ENCODE measurements at places on chromosomes 5 and 9.

DNA sequence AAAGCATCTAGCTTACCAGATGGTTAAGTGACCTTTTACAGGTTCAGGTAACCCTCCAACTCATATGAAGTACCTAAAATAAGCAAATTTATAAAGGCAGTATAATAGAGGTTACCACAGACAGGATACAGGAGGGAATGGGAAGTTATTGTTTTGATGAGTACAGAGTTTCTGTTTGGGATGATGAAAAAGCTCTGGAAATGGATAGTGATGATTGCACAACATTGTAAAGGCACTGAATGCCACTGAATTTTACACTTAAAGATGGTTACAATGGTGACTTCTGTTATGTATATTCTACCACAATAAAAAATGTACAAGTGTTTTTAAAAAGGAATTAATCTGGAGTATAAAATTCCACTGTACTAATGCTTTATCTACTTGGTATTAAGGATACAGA, 75.0 kb upstream of the NIPBL start:
- H3K27me3 ChIP-seq, result peaks cover 11% of the 10 kb centered on the region
- H3K36me3 ChIP-seq, result no peaks in the 10 kb centered on the region
- no peak overlapping the region for H3K4me3 ChIP-seq

GRCh38 chr5:66230551-66230950, 86.5 kb downstream of the SREK1 start:
- no peak overlapping the region for H3K27ac ChIP-seq
- no peak for DNase-seq
- H3K27me3 ChIP-seq, result no peaks in the 10 kb centered on the region
- H3K36me3 ChIP-seq, result no peaks in the 10 kb centered on the region

DNA sequence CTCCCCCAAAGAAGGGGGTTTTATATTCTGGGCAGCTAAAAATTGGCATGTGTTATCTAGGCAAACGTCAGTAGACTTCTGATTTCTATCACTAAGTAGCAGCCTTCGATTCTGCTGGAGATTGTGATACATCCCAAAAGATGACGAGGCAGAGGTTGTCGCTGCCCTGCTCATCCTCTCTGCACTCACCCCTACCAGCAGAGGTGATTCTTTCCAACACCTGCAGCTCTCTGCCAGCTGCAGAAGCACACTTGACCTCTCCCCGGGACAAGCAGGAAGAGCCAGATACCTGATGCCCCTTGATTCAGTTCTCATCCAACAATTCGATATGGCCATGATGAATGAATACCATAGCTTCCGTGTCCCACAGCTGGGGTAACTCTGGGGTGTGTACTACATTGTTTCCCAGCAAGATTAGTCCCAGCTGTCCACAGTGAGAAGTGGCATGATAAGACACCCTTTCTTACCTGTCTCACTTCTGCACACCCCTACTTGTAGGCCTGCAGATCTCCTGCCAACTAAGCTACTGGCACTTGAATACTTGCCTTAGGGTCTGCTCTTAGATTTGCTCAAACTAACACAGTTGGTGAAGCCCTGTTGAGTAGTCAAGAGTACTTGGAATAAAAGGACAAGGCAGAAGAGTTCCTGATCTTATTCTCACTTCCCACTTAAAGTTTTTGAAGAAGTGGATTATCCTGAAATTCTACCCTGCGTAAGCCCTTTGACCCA, 37.6 kb upstream of the SMAD5 start:
- no peaks in the 10 kb centered on the region for H3K4me1 ChIP-seq
- peaks cover 19% of the 10 kb centered on the region for H3K27me3 ChIP-seq
- no peaks in the 10 kb centered on the region for H3K36me3 ChIP-seq
- no peak overlapping the region for H3K27ac ChIP-seq

GRCh38 chr5:107072967-107073366, 597.8 kb downstream of the EFNA5 start:
- no peaks in the 10 kb centered on the region for H3K4me1 ChIP-seq
- DNase-seq, result no peak
- H3K36me3 ChIP-seq, result no peaks in the 10 kb centered on the region
- H3K4me3 ChIP-seq, result no peak overlapping the region

DNA sequence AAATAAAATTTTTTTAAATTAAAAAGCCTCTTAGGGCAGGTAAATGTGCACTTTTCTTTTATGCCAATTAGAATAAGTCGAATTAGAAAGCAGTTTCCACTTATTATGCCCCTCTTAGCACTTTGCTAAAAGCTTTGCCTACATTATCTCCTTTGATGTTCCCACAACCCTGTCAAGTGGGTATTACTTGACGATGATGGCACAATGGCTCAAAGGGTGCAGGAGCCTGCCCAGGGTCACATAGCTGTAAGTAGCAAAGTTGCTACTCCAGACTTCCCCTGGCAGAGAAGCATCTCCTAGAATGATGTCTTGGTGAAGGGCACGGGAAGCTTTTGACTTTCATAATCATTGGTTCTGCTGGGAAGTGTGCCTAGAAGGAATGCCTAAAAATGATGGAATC, 18.4 kb upstream of the IQGAP2 start:
- peaks cover 29% of the 10 kb centered on the region for H3K4me1 ChIP-seq
- no peak overlapping the region for H3K27ac ChIP-seq
- H3K27me3 ChIP-seq, result no peaks in the 10 kb centered on the region
- peaks cover 3% of the 10 kb centered on the region for H3K36me3 ChIP-seq
- H3K4me3 ChIP-seq, result no peak overlapping the region
- DNase-seq, result no peak

- no peaks in the 10 kb centered on the region for H3K4me1 ChIP-seq
- H3K27ac ChIP-seq, result no peak overlapping the region
- H3K27me3 ChIP-seq, result no peaks in the 10 kb centered on the region
- no peak for DNase-seq
These were observed 1019.0 kb downstream of the CDH18 start for GRCh38 chr5:18968966-18969365.

GRCh38 chr5:170486371-170486770, 17.4 kb upstream of the KCNIP1 start:
- no peaks in the 10 kb centered on the region for H3K4me1 ChIP-seq
- H3K36me3 ChIP-seq, result no peaks in the 10 kb centered on the region
- H3K4me3 ChIP-seq, result no peak overlapping the region
- H3K27ac ChIP-seq, result no peak overlapping the region
- no peak for DNase-seq

Data from activated CD4-positive, alpha-beta memory T cell treated with anti-CD3 and anti-CD28 coated beads, Interleukin-2, amount 10 ng/mL, durations not matched to agents 7 days and 5 days (primary cell).